Kidney epithelial cell (primary cell): ENCODE measurements at places on chromosomes 1 and 21. TPM values are rescaled to one million over a fixed set of nuclear protein-coding genes. Genes with fewer than 3 reads are reported as not detected.

Gene DMBX1
- 0.04 TPM in 1 of 2 replicates, not detected in the other for total RNA-seq

Gene KDF1
- 10.3 and 11.0 TPM in 2 replicates for total RNA-seq

DNA sequence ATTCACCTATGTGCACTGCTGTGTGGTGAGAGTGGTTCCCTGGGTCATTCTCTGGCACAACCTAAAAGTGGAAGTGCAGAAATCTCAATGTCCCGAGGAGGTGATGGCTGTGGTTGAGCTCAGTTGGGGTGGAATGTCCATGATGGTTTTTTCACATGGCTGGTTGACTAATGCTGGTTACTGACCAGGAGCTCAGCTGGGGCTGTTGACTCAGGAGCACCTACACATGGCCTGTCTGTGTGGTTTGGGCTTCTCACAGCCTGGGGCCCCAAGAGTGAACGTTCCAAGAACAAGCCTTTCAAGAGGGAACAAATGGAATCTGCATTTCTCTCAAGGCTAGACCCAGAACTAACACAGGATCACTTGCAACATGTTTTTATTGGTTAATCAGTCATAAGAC is 6.4 kb upstream of the KANK4 start:
- peak; percentile 59 for DNase-seq

DNA sequence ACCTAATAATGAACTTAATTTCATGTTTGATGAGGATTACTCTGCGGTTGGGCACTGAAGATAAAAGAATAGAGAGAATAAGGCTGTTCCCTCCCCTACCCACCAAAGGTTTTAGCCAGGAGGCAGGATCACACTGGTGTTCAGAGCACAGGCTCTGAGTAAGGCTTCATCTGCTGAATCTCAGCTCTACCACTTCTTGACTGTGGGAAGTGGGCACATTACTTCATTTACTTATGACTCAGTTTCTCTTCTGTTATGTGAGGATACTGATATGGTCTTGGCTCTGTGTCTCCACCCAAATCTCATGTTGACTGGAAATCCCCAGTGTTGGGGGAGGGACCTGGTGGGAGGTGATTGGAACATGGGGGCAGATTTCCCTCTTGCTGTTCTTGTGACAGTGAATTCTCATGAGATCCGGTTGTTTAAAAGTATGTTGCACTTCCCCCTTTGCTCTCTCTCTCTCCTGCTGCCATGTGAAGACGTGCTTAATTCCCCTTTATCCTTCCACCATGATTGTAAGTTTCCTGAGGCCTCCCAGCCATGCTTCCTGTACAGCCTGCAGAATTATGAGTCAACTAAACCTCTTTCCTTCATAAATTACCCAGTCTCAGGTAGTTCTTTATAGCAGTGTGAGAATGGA is 79.7 kb downstream of the SMYD2 start:
- DNase-seq, result no peak

- DNase-seq, result no peak
Observed at GRCh38 chr1:198730952-198731351, 92.1 kb downstream of the PTPRC start.
